ENCODE measurements at places on chromosomes 3 and 15. TPM values are rescaled to one million over a fixed set of nuclear protein-coding genes. Genes with fewer than 3 reads are reported as not detected.

Gene NOX5
- polyA plus RNA-seq = not detected

- H3K4me3 ChIP-seq = no peak overlapping the region
- H3K27ac ChIP-seq = peak overlapping the region; percentile 77
These were observed 34.4 kb downstream of the TRIM42 start for GRCh38 chr3:140712301-140712700.

- H3K27me3 ChIP-seq = no peaks in the 10 kb centered on the region
- no peak overlapping the region for H3K27ac ChIP-seq
- no peak overlapping the region for H3K4me3 ChIP-seq
- H3K4me1 ChIP-seq = no peaks in the 10 kb centered on the region
- DNase-seq = no peak
- H3K36me3 ChIP-seq = no peaks in the 10 kb centered on the region
These were observed 124.9 kb upstream of the STRIT1 start for GRCh38 chr3:155418407-155418806.

- no peak overlapping the region for H3K4me3 ChIP-seq
- H3K27ac ChIP-seq = no peak overlapping the region
- no peaks in the 10 kb centered on the region for H3K4me1 ChIP-seq
- DNase-seq = no peak
- no peaks in the 10 kb centered on the region for H3K27me3 ChIP-seq
These were observed 234.3 kb upstream of the CCDC54 start for GRCh38 chr3:107142786-107143575.

GRCh38 chr3:9386501-9387321 is 10.7 kb upstream of the SETD5 start:
- no peak overlapping the region for H3K4me3 ChIP-seq
- DNase-seq = peak; percentile 37
- H3K36me3 ChIP-seq = peaks cover 78% of the 10 kb centered on the region
- H3K4me1 ChIP-seq = peaks cover 22% of the 10 kb centered on the region
- H3K27me3 ChIP-seq = no peaks in the 10 kb centered on the region

- H3K27me3 ChIP-seq = no peaks in the 10 kb centered on the region
- H3K36me3 ChIP-seq = no peaks in the 10 kb centered on the region
- peaks cover 15% of the 10 kb centered on the region for H3K4me1 ChIP-seq
These were observed 24.5 kb upstream of the TBL1XR1 start for GRCh38 chr3:177221744-177222143.

GRCh38 chr15:52563501-52564060 is 5.2 kb downstream of the ARPP19 start:
- DNase-seq = no peak
- peaks cover 74% of the 10 kb centered on the region for H3K4me1 ChIP-seq
- no peaks in the 10 kb centered on the region for H3K27me3 ChIP-seq
- H3K27ac ChIP-seq = no peak overlapping the region
- no peak overlapping the region for H3K4me3 ChIP-seq

DNA sequence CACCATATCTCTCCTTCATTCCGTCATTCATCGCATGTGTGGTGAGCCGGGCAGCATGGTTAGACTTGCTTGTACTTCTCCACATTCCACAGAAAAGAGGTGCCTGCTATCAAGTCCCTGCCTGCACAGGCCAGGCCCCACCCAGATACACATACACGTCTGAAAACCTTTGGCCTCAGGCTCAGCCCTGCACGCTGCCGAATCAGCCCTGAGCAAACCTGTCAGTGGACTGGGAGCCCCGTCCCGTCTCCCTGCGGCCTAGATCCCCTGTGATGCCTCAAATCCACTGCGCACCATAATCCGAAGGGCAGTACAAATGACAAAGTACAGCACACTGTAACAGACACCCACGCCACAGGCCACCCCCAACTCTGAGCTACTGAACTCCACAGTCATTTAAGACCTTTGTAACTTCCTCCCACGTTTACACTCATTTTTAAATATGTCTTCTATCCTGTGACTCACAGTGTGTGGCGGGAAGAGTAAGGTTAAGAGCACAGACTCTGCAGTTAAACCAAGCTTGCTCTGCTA is 67.1 kb downstream of the MB21D2 start:
- no peak overlapping the region for H3K27ac ChIP-seq
- no peaks in the 10 kb centered on the region for H3K27me3 ChIP-seq

Gene CCDC39
- polyA plus RNA-seq = not detected

DNA sequence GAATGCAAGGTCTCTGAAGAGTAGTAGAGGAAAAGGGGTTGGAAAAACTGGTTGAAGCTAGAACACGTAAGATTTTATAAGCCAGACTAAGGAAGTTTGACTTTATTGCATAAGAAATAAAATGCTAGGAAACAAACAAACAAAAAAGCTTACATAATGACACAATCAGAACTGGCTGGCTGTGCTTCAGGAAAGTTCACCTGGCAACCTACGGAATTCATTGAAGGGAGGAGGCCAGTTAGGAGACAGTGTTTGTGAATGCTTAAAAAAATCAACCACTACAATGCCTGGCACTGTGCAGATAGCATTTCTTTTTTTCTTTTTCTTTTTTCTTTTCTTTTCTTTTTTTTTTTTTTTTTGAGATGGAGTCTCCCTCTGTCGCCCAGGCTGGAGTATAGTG is 1.9 kb upstream of the ICE2 start:
- H3K4me1 ChIP-seq = peaks cover 37% of the 10 kb centered on the region
- no peak overlapping the region for H3K27ac ChIP-seq
- H3K27me3 ChIP-seq = no peaks in the 10 kb centered on the region
- H3K4me3 ChIP-seq = no peak overlapping the region

GRCh38 chr15:48285329-48286214 is 45.7 kb upstream of the DUT start:
- no peaks in the 10 kb centered on the region for H3K27me3 ChIP-seq
- no peaks in the 10 kb centered on the region for H3K36me3 ChIP-seq
- H3K4me3 ChIP-seq = no peak overlapping the region
- no peaks in the 10 kb centered on the region for H3K4me1 ChIP-seq
- H3K27ac ChIP-seq = no peak overlapping the region
- DNase-seq = peak; percentile 58
